Activated naive CD4-positive, alpha-beta T cell treated with anti-CD3 and anti-CD28 coated beads, Interleukin-2, amount 10 ng/mL, durations not matched to agents 7 days and 5 days (primary cell): ENCODE measurements at places on chromosomes 3 and 15.

- H3K36me3 ChIP-seq, result no peaks in the 10 kb centered on the region
- peaks cover 12% of the 10 kb centered on the region for H3K27me3 ChIP-seq
- peaks cover 4% of the 10 kb centered on the region for H3K4me1 ChIP-seq
- H3K4me3 ChIP-seq, result no peak overlapping the region
- DNase-seq, result no peak
These were observed 122.7 kb downstream of the PLD1 start for GRCh38 chr3:171687581-171687980.

DNA sequence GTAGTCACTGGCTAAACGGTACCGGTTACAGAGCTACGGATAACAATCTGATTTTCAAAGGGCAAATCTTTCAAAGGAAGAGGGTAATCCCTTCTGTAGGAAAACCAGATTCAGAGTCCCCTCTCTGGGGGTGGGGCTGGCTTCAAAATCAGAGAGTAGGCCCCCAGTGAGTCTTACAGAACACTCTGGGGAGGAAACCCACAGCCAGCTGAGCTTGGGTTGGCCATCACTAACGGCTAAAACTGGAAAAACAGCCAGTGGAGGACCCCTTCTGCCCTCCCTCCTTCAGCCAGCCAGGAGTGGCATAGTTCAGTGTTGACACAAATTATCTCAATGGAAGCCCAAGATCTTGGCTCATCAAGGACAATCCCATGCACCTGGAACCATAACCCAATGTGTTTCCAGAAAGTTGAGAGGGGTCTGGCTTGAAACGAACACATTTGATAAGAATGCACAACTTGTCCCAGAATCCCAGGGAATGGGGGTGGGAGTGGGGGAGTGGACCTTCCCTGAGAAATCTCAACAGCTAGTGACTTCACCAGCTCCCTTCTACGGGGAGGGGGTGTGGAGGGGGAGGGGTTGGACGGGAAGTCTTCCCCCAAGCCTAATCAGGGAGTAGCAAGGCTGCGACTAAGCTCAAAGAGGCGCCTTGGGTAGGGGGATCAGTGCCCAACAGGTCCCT, 1.0 kb downstream of the RASL12 start:
- no peak overlapping the region for H3K4me3 ChIP-seq
- no peak for DNase-seq
- no peak overlapping the region for H3K27ac ChIP-seq
- no peaks in the 10 kb centered on the region for H3K36me3 ChIP-seq
- peaks cover 5% of the 10 kb centered on the region for H3K4me1 ChIP-seq
- H3K27me3 ChIP-seq, result peaks cover 88% of the 10 kb centered on the region

DNA sequence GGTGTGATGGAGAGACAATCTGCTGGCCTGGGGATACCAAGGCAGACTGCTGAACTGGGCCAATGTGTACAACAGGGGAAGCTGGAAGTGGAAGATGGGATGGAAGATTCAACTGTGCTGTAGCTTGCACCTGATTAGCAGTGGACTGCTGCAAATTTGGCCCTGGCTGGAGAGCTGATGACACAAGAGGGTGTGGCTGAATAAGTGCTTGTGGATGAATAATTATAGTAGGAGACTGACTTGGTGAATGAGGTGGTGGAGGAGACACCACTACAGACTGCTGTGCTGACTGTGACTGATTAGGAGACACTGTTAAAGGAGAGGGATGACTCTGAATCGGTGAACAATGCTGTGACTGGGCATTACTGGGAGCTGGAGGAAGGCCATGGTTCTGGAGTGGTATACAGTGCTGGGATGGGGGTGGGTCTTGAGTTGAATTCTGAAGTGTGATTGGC, 52.5 kb downstream of the PHC3 start:
- H3K27ac ChIP-seq, result peak overlapping the region; percentile 75
- no peaks in the 10 kb centered on the region for H3K27me3 ChIP-seq
- H3K36me3 ChIP-seq, result peaks cover 48% of the 10 kb centered on the region
- H3K4me3 ChIP-seq, result no peak overlapping the region

DNA sequence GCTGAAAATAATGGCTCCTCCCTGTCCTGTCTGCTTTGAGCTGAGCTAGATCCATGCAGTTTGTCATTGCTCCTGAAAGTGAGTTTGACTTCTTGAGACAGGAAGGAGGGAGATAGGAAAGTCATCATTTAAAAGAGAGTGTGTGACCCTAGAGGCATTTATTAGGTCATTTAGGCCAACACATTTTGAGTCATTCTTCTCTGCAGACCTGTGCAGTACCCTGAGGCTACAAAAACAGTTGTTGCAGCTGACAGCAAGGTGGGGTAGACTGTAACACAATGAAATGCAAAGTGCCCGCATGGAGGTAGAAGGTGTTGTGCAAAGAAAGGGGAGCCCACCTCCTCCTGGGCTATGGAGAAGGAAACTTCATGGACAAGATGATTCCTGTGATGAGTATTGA, 102.8 kb upstream of the PFN2 start:
- no peaks in the 10 kb centered on the region for H3K4me1 ChIP-seq
- DNase-seq, result no peak
- H3K4me3 ChIP-seq, result no peak overlapping the region
- no peaks in the 10 kb centered on the region for H3K36me3 ChIP-seq
- no peaks in the 10 kb centered on the region for H3K27me3 ChIP-seq
- no peak overlapping the region for H3K27ac ChIP-seq

GRCh38 chr3:152069871-152070270, 196.4 kb downstream of the SUCNR1 start:
- H3K4me3 ChIP-seq, result no peak overlapping the region
- no peak for DNase-seq
- H3K27ac ChIP-seq, result no peak overlapping the region
- no peaks in the 10 kb centered on the region for H3K36me3 ChIP-seq
